ENCODE measurements at places on chromosomes 4 and X. TPM values are rescaled to one million over a fixed set of nuclear protein-coding genes. Genes with fewer than 3 reads are reported as not detected.
A peak's percentile ranks its signal among the peaks of the same experiment; 100 is the strongest.

GRCh38 chrX:4787971-4788370 lies 1074.5 kb upstream of the PRKX start:
- no peaks in the 10 kb centered on the region for H3K36me3 ChIP-seq
- H3K27ac ChIP-seq: no peak overlapping the region
- H3K4me1 ChIP-seq: no peaks in the 10 kb centered on the region

DNA sequence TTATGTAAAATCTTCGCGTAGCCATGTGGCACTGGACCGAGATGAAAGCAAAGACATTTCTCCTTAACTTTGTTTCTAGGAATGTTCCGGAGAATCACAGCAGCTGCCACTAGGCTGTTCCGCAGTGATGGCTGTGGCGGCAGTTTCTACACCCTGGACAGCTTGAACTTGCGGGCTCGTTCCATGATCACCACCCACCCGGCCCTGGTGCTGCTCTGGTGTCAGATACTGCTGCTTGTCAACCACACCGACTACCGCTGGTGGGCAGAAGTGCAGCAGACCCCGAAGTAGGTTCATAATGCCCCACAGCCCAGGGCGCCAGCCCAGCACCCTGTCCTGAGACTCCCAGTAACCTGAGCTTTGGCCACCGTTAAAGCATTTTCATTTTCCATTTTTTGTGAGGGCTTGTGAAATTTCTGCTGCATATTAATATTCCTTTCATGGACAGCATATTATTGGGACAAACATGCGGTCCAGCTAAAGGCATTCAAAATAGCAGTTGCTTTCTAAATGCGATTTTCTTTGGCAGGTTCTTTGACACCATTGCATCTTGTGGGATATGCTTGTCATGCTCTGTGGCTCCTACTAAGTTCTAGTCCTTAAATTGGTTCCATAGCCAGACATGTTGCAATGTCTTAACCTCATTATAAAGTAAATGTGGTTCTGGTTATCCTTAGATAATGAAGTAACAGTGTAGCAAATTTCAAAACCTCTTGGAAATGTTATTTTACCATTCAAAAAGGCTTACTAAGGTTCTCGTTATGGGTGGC lies 49.1 kb upstream of the MSANTD1 start:
- peaks cover 12% of the 10 kb centered on the region for H3K36me3 ChIP-seq
- H3K4me3 ChIP-seq: no peak overlapping the region

- no peaks in the 10 kb centered on the region for H3K27me3 ChIP-seq
- DNase-seq: no peak
- H3K27ac ChIP-seq: no peak overlapping the region
These were observed 2042.2 kb downstream of the ARAP2 start for GRCh38 chr4:34202154-34202553.

GAGE1 gene
- total RNA-seq: not detected

GRCh38 chr4:168634276-168634802 lies 137.5 kb downstream of the PALLD start:
- H3K4me3 ChIP-seq: peak overlapping the region; percentile 83
- no peaks in the 10 kb centered on the region for H3K36me3 ChIP-seq
- DNase-seq: no peak
- peaks cover 18% of the 10 kb centered on the region for H3K4me1 ChIP-seq
- H3K27me3 ChIP-seq: no peaks in the 10 kb centered on the region

- no peaks in the 10 kb centered on the region for H3K4me1 ChIP-seq
- no peaks in the 10 kb centered on the region for H3K27me3 ChIP-seq
- no peak for DNase-seq
- H3K4me3 ChIP-seq: no peak overlapping the region
- H3K36me3 ChIP-seq: no peaks in the 10 kb centered on the region
These were observed 74.4 kb downstream of the SOWAHB start for GRCh38 chr4:76823495-76823894.

DNA sequence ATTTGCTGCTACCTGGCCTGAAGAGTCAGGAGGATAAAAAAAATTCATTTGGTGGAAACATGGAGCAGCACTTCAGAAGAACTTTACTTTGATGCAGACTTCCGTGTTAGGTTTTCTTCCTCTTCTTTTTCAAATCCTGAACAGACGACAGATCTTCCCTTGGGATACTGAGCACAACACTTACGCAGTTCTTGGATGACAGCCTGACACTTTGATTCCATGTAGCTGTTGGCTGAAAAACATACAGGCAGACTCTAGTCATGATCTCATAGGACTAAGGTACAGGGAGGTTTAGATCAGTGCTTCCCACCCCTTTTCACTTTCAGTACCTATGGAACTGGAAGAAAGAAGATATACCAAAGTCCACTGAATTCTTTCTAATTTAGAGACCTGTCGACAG lies 9.2 kb downstream of the CMC4 start:
- H3K36me3 ChIP-seq: no peaks in the 10 kb centered on the region
- H3K27me3 ChIP-seq: no peaks in the 10 kb centered on the region
- H3K4me1 ChIP-seq: no peaks in the 10 kb centered on the region
- no peak for DNase-seq

All from thoracic aorta (tissue), 2 donors.